Muscle of back (tissue), 13 donors: ENCODE measurements at places on chromosomes 2 and 18.

DNA sequence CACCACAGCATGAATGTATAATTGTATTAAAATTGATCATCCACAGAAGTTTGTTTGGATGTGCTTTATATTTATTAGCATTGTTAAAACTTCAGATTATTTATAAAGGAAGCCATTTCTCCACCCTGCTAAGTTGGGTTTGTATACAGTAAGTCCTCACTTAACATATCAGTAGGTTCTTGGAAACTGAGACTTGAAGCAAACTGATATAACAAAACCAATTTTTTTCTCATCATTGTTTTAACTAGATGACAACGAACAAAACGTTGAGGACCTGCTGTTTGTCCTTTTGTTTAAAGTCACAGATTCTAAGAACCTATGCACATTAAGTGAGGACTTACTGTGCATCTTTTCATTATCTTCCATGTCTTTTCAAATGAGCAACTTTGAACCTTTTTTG lies 17.1 kb downstream of the C2orf69 start:
- no peak for DNase-seq

- no peak for DNase-seq
These were observed 25.5 kb downstream of the LYPD6 start for GRCh38 chr2:149355716-149356422.

DNA sequence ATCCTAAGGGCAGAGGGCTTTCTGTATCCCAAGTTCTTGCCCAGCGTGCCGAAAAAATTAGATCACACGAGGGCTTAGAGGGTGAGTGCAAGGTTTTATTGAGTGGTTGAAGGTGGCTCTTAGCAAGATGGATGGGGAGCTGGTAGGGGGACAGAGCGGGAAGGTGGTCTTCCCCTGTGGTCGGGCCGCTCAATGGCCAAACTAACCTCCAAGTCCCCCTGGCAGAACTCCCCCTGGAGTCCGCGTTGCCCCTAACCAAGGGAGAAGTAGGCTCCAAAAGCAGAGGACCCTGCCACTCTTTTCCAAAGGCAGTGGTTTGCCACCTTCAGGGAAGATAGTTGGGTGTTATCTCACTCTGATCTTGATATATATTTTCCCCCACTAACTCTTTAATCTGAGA lies 63.4 kb downstream of the LYPD1 start:
- DNase-seq, result no peak

- no peak for DNase-seq
These were observed 135.8 kb downstream of the LDLRAD4 start for GRCh38 chr18:13354402-13354801.

DNA sequence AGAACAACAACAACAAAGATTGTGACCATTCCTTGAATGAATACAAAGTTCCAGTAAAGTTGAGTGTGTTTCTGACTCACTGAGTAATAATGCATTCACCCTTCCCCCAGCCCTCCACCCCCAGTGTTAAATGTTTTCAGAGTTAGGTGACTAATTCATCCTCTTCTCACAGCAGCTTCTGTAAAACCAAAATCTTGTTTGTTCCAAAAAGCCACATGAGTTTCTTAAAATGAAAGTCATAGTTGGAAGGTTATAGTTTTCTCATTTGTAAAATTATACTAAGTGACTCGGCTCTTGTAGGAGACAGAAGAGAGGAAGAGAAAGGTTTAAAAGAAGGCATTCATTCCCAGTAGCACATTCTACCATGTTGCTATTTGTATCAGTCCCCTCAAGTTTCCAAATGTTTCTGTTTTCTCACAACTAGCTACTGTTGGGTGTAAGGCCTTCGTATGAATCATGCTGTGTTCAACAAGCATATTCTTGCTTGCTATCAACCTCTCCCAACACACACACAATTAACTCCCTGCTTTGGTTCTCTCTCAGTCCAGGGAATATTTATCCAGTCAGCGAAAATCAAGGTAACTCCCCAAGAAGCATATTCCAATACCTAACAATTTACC lies 75.3 kb downstream of the MBD2 start:
- peak; percentile 86 for DNase-seq

DNA sequence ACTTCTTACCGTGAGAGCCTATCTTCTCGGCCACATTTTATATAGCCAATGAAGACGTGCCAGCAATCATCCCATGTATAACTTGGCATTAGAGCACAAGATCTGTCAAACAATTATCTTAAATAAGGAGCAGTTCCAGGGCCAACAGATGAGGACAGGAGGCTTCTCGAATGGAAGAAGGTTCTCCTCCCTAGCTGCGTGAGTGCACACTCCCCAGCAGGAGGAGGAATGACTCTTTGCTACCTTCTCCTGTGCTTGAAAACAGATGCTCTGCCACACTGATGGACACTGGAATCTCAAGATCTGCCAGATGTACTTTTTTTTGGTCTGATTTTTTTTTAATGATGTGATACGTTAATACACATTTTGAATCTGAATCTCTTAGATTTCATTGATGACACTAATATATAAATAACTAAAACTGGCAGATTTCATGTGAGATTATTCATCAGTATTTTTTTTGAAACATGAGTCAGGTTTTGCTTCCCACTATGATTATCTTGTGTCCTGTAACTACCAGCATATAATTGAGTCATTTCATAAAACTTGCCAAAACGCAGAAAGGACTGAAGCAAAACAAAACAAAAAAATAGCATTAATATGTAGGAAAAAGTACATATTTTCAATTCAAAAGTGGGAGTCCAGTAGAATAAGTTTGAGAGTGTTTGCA lies 626 bp upstream of the VIT start:
- DNase-seq, result peak; percentile 36

- no peak for DNase-seq
These were observed 78.8 kb downstream of the ZNF804A start for GRCh38 chr2:184677171-184677570.

DNA sequence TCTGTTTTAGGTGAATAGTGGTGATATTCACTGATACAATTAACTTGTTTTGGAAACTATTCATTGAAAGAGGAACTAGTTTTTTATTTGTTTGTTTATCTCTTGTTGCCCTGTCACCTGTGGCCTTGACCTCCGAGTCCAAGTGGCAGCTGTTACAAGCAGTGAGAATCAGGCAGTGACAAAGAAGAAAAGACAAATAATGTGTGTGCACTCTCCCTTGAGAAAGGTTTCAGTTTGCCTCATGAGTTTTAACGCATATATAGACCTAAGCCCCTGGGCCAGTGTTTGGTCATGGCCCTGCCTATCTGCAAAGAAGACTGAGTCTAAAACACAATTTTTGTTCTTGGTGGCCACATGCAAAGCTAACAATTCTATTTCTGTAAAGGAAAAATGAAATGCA lies 15.3 kb downstream of the KYNU start:
- no peak for DNase-seq

- DNase-seq, result peak; percentile 71
These were observed 42.4 kb downstream of the TCF7L1 start for GRCh38 chr2:85175369-85176299.

GRCh38 chr2:119495948-119496347 lies 28.3 kb downstream of the SCTR start:
- no peak for DNase-seq

- peak; percentile 25 for DNase-seq
These were observed 114.8 kb downstream of the NEB start for GRCh38 chr2:151619337-151619989.

- no peak for DNase-seq
These were observed 15.7 kb downstream of the CCBE1 start for GRCh38 chr18:59681521-59682004.

DNA sequence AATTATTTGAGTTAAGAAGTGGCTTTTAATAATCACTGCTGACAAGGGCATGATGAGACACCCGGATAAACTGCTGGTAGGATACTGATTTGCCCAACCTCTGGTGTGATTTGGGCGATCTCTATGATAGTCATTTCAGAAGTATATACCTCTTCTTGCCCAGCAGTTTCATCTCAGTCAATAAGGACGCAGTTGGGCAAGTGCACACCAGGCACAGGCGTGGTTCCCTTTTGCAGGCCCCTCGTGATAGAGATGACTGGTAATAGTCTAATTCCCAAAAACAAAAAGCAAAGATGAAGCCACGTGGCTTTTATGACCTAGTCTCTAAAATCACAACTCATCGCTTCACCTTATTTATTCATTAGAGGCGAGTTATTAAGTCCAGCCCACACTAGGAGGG lies 246.4 kb downstream of the PRKCE start:
- DNase-seq, result no peak

DNA sequence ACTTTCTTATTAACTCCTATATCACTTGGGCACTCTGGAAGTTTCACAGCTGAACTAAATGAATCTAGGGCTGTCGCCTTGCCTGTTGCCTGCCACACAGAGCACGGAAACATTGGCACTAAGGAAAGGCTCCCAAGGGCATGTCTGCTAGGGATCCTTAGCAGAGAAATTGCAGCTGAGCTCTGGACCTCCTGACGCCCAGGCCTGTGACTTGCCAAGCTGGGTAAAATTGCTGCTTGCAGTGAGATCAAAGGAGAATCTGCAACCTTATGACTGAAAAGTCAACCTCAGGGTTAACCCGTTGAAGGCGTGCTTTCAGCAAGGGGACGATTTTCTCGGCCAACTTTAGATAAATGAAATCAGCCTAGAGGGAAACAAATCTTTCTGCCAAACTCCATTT lies 189.8 kb downstream of the NCK2 start:
- no peak for DNase-seq

GRCh38 chr18:49813319-49814146 lies at the start of gene ACAA2:
TSS of gene ACAA2 (minus strand) at chr18:49813533. CDS start at chr18:49813484, 49 bp downstream.
- DNase-seq, result peak; percentile 94

DNA sequence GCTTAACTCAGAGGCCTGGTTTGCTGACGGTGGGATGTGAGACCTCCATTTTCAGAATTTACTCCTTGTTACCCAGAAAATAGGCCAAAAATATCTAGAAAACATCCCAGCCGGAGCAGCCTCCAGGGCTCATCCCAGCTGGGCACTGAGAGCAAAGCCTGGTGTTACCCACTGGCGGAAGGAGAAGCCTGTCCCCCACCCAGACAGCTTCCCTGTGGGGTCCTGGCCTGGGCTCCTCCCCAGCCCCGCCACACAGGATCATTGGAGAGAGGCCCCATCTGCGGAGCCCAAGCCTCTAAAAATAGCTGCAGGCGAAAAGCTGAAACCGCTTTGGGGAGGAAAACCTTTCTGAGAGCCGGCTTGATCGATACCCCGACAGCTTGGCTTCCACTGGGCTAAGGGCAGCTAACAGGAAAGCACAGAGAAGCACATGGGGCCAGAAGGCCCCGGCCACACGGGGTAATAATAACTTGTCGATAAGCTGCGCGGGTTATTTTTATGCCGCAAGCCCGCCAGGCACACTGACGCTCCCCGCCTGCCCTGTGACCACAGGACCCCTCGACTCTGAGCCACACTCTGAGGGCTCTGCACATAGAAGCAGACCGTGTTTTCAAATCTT lies 26.9 kb upstream of the FAHD2A start:
- no peak for DNase-seq

GRCh38 chr18:35277633-35278032 lies 12.4 kb downstream of the ZSCAN30 start:
- no peak for DNase-seq

DNA sequence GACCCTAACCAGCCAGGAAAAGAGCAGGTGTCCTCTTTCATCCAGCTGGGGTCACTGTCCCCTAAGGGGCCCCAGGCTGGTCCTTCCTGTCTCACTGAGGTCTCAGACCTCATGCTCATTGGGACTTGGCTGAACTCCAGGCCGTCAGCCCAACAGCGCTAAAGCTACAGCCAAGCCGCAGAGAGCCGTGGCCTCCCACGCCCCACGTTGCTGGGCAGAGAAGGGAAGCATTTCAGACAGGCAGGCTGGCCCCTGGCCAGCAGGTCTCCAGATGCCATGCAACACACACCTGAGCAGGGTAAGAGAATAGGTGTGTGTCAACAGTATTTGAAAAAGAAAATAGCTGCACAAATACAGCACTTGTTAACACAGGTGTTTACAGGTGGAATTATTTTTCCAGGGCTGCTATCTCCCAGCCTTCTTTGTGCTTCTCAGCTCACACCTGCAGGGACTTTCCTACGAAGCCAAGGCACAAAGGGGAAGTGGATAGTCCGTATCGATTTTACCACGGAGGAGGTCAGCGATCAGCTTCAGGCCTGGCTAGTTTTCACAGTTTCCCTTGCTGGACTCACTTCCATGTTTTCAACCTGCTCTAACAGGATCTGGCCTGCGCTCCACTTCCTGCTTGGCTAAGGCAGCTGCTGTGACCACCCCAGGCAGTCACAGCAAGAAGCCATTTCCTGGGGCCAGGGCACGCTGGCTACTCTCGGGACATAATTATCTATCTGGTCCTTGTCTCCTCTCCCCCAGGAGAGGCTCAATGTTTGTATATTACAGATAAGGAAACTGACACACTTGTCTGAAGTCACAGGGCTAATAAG lies 156.1 kb upstream of the ID2 start:
- peak; percentile 71 for DNase-seq

GRCh38 chr2:199987586-199987985 lies 32.2 kb downstream of the MAIP1 start:
- DNase-seq, result no peak

DNA sequence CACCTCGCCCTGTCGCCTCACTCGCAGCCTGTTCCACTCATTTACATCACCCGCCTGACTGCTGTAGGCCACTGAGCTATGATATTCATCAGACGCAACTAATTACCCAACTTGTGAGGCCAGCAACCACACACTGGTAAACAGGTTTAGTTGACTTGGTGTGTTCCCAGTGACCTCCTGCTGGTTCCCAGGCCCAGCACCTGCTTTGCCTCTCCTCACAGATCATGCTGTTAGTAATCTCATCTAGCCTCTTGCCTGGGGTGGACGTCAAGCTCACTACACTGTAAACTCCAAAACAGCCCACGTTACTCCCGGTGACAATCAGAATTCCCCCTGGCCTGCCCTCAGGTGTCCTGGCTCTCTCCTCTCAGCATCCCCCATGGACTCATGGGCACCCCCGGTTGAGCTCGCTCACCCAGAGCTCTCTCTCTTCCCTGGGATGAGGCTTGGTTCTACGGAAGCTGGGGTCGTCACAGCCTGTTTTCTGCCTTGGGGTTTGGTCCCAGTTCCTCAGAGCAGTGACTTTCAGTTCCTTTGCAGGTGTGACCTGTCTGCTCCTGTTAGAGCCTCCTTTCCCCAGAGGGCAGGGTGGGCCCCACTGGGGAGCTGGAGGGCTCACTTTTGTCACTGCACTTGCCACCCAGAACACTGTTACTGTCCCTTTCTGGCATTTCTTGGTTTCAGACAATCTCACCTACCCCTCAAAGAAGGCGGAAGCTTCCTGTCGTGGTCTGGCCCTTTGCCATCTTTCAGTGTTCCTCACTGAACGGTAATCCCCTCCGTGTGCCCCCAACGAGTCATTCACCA lies 40.3 kb downstream of the INPP5D start:
- no peak for DNase-seq

- DNase-seq, result no peak
These were observed 164.1 kb downstream of the KIAA1328 start for GRCh38 chr18:36993068-36993467.

DNA sequence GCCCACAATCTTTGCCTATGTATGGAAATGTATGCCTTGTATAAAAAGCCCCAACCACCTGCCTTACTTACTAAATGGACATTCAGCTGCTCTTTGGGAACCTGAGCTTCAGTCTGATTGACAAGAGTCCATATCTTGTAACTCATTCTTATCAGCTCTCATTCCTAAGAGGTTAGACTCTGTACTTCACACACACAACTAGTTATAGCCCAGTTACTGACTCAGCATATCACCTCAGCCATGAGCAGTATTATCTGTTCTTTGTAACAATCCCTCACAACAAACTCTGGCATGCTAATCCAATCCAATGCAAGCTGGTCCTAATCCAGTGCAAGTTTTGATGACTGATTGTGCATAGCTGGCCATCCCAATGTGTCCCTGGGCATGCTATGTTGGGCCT lies 250.6 kb downstream of the RIT2 start:
- DNase-seq, result no peak
